ENCODE measurements at places on chromosomes 16 and 17.

DNA sequence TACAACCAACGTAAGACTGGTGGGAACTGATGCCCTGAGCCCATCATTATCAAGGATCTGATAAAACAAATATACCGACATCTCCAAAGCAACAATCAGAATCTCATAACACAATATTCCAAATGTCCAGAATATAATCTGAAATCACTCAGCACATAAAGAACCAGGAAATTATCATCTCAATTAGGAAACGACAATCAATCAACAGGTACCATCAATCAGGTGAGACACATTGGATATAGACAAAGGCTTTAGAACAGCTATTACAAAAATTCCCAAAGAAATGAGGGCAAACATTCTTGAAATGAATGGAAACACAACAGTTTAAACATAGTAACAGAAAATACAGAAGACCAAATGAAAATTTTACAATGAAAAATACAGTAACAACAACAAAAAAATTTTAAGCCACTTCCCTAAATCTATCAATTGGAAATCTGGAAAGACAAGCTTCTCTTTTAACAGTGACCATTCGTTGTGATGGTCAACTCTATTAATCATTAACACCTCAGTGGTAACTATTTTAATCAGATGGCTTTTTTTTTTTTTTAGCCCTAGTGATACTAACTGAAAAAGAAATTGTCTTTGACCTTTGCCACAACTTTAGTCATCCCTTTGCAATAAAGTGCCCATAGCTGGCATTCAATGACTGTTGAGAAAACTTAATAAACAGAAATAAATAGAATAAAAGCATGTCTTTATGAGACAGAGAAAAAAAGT is 70.4 kb downstream of the USP32 start:
- no peak for DNase-seq

DNA sequence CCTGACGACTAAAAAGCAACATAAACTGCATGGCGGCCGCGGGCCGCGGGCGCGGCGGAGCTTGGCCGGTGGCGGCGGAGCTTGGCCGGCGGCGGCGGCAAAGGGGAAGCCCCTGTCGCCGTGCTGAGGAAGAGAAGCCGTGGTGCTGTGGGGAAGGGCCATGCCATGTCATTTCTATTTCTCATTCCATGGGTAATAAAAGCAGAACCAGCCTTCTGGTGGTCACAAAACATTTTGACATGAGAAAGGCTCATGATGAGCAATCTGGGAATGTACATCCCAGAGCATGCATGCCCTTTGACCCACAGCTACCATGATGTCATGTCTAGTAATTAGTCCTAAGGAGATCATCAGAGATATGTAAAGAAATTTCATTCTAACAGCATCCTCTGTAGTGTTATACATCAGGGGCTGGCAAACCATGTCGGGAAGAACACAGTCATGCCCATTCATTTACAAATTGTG is 23.9 kb upstream of the HEATR6 start:
- DNase-seq: no peak

GRCh38 chr17:64497565-64498035 is 746 bp upstream of the POLG2 start:
- DNase-seq: no peak

DNA sequence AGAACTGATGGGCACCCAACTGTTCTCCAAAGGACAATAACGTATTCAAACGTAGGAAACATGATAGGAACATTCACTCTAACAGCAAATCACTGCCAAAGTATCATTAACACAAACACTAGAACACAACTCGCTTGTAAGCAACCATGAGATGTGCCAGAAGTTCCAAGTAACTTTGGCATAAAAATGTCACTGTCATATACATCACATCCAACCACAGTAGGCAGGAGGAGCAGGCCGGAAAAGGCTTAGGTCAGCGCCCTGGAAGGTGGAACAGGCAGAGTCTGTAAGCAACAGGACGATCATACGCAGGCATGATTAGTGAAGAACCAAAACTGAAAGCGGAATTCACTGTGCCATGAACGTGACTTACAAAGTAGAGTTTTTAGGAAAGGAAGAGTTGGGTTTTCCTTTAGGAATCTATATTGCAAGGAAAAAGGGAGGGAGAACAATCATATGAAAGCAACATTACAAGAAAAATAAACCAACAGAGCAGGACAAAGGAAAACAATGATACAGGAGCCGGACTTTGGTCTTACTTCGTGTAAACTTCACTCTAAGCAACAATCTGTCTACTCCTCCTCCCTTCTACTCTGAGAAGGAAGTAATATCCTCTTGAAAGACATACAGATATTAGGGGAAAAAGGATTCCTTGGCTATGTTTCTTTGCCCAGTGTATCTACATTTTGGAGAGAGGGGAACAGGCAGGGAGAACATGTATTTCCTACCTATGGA is 52.3 kb downstream of the YWHAE start:
- no peak for DNase-seq

DNA sequence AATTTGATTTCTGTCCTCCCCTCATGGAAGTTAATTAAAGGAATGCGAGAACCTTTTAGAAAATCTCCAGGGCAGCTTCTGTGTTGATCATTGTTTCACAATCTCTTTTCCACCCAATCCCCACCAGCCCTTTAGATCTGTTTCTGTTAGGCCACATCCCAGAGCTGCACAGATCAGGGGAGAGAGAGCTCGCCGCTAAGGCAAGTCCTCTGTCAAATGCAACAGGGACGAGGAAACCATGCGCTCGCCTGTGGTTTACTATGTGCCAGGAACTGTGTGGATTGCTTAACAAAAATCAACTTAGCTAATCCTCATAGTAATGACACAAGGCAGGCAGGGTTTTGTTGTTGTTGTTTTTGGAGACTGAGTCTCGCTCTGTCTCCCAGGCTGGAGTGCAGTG is 115.4 kb downstream of the SALL1 start:
- no peak for DNase-seq

DNA sequence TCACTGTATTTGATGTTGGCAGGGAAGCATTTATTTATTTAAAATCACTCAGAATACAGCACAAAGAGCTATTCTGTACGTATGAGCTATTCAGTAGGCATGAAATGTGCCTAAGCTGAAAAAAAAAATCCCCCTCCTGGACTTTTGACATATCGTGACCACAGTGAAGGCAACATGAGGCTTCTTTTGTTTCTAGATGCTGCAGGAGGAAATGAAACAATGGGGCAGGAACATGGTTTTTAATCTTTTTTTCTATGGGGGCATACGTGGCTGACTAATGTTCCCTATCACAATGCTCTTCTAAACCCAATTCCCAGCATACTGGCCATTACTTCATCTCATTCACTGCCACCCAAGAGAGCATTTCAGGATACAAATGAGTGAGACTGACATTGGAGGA is 191.0 kb upstream of the PMFBP1 start:
- no peak for DNase-seq

DNA sequence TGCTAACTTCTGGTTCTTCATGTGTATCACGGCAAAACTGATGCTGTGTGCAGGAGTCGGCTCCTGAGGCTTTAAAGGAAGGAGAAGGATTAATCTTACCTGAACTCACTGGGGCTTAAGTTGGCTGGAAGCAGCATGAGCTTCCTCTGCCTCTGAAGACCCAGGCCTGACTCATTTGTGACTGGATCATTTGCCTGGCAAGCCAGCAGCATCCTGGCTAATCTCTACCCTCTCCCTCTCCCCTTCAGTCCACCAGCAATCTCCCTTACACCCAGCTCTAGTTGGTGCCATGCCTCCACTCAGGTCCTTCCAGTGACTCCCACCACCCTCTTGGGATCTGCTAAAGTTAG is 150.3 kb downstream of the IRX3 start:
- DNase-seq: no peak

- DNase-seq: no peak
Measured at GRCh38 chr17:9226130-9226793, 205.0 kb downstream of the NTN1 start.

DNA sequence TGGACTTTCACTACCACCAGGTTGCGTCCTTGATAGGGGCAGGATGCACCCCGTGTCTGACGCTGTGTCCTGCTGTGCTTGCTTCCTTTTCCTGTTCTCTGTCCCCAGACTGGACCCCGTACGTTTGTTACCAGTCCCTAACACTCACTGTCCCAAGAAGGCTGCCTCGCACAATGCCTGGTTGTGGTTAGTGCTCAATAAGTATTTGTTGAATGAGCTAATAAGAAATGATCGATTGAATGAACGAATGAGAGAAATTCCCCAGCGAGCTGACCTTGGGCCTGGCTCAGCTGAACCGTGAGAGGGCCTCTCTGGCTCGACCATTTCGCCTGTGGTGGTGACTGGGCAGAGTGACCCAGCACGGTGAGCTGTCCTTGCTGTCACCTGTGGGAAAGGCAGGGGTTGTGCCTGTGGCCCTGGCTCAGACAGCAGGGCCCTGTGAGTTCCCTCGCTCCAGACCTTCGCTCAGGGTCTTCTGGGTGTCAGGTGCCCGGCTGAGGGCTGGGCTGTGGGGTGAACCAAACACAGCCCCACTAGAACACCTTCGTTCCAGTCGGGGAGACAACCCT is 20.9 kb downstream of the CMIP start:
- DNase-seq: no peak

- no peak for DNase-seq
Measured at GRCh38 chr17:81420769-81421462, 25.7 kb downstream of the BAHCC1 start.

DNA sequence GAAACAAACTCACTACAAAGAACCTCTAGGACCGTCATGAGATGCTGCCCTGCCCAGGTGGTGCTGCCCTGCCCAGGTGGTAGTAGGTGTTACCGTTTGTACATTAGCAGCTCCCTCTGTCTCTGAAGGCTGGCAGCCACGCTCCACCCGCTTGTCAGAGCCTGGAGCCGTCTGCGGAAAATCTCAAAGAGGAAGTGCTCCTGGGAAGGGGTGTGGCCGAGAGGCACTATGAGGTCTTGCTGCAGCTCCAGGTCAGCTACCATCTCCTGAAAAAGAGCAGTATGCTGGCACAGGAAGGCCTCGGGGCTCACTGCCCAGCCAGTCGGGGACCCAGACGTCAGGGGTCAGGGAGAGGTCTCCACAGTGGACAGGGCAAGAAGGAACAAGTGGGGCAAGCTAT is 28.3 kb downstream of the ZNF276 start:
- DNase-seq: no peak

GRCh38 chr16:28609631-28610594 is at the start of gene SULT1A1:
SULT1A1 (minus strand) TSS chr16:28610044; CDS start chr16:28608855, 1,189 bp downstream.
- peak; percentile 47 for DNase-seq

GRCh38 chr16:77739559-77739892 is 17.2 kb downstream of the NUDT7 start:
- DNase-seq: no peak

- no peak for DNase-seq
Measured at GRCh38 chr17:45232514-45233422, 11.1 kb downstream of the FMNL1 start.

GRCh38 chr17:27458524-27458908 is 2.3 kb downstream of the KSR1 start:
- no peak for DNase-seq

DNA sequence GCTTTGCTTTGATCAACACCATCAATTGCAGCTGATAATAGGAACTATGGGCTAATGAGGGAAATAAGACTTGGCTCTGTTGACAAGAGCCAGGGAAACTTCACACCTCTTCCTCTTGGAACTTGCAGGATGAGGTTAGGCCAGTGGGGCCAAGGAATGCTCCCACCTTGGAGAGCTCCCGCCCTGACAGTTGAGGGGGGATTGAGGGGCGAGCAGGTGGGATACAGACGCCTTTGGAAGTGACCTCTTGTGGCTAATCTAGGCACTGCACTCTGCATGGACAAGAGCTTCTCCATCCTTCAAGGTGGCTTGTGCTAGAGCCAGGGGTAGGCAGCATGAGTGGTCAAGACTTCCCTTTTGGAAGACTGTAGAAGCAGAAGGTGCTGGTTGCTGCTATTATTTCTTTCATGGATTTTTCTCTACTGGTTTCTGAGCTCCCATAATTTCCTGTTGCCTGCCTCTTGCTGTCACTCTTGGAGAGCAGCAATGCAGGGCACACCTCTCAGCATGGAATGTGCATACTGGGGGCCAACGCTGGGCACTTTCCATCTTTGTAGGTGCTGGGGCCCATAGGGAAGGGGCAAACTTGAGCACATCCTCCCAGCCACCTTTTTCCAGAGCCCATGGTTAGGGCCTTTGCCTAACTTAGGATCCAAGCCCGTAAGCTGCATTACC is 2.3 kb upstream of the PHF12 start:
- DNase-seq: peak; percentile 86

GRCh38 chr16:1151424-1152122 is 1.3 kb upstream of the CACNA1H start:
- no peak for DNase-seq

DNA sequence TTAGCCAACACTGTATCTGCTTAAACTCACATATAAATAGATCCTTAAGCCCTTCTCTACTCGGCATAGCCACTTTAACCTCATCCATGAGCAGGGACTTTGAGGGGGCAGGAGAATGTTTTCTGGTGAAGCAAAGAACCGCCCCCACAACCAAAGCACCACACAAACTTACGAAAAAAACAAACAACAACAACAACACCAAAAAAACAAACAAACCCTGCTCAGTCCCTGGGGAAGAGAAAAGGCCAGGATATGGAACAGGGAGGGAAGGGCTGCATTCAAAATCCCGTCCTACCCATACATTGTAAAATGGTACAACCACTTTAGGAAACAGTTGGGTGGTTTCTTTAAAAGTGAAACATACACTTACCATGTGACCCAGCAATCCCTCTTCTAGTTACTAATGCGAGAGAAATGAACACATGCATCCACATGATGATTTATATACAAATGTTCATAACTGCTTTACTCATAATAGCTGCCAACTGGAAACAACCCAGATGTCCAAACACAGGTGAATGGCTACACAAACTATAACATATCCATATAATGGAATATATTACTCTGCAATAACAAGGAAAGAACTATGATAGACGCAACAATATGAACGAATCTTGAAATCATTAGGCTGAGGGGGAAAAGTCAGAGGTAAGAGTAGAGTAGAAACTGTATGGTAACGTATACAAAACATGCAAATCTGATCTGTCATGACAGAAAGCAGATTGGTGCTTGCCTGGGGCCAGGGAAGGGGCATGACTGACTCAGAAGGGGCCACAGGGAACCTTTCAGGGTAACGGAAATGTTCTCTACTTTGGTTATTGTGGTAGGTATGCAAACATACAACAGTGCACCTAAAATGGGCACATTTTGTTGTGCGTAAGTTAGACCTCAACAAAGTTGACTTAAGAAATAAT is 37.7 kb upstream of the TOB1 start:
- no peak for DNase-seq

GRCh38 chr16:87880117-87880696 is 10.9 kb upstream of the SLC7A5 start:
- no peak for DNase-seq

All from ecto neural progenitor cell (in vitro differentiated cells).